ENCODE measurements at places on chromosomes 12 and 14.

- peak; percentile 68 for DNase-seq
These were observed 27.1 kb upstream of the PCNX4 start for GRCh38 chr14:60064491-60065072.

DNA sequence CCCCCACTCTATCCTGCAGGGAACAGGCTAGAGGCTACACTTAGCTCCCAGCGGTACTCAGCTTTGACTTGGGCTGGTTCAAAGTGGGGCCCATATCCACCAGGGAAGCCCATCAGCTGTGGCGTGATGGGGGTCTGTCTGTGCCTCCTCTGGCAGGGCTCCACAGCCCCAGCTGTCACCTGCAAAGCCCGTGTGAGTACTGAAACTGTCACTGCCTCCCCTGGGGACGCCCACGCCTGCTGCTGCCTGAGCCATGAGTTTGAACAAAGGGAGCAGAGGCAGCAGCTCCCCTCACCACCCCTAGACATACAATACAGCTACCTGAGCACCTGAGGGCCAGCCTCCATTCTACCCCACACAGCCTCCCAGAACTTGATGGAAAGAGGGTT, 5.0 kb downstream of the REM2 start:
- DNase-seq, result no peak

DNA sequence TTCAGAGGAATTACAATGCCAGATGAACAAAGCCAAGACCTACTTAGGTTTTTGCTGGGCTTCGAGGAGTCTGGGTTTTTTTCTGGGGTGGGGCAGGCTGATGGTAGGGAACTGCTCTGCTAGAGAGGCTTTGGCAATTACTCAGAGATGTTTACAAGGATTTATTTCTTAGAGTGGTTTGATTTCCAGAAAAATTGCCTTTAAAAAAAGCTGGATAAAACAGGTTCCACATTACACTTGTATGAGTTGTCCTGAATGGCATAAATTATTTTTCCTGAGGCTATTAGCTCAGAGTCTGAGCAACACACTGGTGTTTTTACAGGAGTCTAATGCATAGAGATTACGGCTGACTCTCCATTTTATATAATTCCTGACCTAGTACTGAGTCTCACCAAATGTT, 118.5 kb upstream of the FRMD6 start:
- DNase-seq, result no peak

DNA sequence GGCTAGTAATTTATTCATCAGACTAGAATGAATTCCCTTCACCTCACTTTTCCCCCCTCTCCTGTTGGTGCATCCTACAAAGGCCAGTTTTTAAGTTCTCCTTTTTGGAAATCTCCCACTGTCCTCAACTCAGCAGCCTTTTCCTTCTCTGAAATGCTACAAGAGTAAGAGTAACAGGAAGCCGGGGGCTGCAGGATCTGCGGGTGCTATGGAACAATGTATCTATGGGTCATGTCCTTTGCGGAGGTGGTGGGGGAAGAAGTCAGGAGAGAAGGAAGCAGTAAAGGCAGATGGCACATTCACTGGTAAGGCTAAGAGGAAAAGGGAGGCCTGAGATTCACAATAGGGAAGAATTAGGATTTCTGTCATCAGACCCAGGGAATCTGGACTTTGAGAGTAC, 22.2 kb upstream of the TESC start:
- no peak for DNase-seq

DNA sequence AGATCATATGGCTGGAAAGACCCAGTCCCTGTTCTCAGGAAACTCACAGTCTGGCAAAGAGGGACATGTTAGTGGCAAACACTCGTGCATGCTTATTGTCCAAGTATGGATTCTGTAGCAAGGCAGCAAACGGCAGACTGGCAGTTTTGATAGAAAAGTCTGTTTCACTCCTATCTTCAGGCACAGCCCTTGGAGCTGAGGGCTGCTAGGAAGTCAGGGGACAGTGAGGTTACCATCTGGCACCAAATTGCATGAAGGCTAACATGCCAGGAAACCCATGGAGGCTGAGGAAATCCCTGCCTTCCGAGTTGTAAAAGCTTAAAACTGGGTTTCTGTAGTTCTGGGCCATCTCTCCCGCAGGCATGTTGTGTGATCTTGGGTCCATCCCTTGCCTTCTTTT, 32.9 kb downstream of the CALM1 start:
- no peak for DNase-seq

DNA sequence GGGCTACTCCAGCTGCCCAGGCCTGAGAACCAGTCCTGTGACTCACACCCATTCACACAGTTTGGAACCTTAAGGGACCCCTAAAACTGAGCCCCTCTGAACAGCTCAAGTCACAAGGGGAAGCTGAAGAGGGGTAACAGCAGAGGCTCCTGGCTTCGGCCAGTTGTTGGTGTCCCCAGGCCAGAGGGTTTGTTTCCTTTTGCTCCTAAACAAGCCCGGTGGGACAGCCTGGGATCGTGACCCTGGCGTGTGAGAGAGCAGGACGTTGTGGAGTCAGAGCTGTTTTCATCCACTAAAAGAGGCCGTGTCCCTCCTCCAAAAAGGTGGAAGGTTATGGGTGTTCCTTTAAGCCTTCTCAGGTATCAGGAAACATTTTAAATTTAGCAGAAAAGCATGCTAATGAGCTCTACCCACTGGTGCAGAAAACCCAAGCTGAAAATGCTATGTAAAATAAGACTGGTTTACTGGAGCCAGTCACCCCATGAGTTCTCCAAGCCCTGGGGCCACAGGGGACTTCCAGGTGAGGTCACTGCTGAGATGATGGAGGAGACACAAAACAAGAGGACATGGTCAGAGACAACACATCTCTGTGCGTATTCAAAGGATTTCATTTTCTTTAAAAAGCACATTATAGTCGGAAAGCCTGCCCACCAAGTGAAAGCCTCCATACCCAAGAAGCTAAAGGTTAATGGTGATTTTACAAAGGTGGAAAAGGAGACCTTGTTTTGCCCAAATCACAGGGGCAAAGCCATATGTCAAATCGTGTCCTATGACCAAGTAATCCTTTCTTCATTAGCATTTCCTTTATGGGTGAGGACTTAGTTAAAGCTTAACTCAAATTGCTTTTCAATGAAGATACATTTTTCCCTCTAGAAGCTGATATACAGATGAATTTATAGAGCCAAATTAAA, 14.1 kb downstream of the PRKAB1 start:
- no peak for DNase-seq

GRCh38 chr12:31201382-31201781, 124.6 kb downstream of the SINHCAF start:
- DNase-seq, result peak; percentile 15

- no peak for DNase-seq
These were observed 433 bp downstream of the COX16 start for GRCh38 chr14:70359076-70359424.

- no peak for DNase-seq
These were observed 3.4 kb upstream of the TMEM229B start for GRCh38 chr14:67491741-67492507.

DNA sequence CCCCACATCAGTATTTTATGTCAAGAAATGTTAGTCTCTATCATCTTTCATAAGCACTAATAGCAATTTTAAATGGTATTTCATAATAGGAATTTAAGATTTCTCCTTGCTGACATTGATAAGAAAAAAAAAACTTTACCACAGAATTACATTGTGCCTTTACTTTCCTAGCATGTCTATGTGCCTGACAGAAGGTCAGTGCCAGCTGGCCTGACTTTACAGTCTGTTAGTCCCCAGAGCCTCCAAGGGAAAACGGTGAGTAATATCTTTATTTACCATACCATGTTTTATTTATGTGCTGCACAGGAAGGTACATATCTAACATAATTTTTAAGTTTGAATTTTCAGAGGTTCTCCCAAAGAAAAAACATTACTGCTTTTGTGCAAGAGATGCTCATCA, 152.0 kb upstream of the AEBP2 start:
- DNase-seq, result no peak

GRCh38 chr12:132390287-132391076, 61.1 kb upstream of the GALNT9 start:
- no peak for DNase-seq

DNA sequence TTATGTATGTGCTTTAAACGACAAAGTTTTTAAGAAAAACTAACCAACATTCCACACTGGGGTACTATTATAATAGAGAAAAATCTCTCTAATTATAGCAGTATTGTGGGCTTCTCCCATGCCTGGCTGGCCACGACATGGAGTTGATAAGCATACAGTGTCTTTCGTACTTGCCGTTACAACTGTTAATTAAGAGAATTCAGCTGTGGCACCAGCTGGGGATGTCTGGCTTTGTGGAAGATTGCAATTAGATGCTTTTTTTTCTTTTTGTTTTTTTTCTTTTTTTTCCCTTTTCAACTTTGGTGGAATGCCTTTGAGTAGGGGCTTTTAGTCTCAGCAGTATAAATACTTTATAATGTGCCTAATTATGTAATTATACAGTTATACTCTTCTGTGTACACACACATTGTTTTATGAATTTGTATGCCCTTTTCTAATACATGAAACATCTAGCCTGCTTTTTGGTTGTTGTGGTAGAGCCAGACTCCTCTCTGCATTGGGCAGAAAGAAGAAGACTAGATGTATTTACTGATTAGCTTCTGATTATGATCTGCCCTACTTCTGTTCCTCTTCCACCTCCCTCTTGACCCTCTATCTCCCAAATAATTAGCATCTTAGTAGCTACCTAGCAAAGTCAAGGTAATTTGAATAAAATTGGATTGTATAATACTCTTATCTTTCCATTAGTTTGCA, 76.4 kb downstream of the SUSD6 start:
- DNase-seq, result no peak

- peak; percentile 69 for DNase-seq
These were observed 14.5 kb upstream of the CCT2 start for GRCh38 chr12:69570545-69571399.

DNA sequence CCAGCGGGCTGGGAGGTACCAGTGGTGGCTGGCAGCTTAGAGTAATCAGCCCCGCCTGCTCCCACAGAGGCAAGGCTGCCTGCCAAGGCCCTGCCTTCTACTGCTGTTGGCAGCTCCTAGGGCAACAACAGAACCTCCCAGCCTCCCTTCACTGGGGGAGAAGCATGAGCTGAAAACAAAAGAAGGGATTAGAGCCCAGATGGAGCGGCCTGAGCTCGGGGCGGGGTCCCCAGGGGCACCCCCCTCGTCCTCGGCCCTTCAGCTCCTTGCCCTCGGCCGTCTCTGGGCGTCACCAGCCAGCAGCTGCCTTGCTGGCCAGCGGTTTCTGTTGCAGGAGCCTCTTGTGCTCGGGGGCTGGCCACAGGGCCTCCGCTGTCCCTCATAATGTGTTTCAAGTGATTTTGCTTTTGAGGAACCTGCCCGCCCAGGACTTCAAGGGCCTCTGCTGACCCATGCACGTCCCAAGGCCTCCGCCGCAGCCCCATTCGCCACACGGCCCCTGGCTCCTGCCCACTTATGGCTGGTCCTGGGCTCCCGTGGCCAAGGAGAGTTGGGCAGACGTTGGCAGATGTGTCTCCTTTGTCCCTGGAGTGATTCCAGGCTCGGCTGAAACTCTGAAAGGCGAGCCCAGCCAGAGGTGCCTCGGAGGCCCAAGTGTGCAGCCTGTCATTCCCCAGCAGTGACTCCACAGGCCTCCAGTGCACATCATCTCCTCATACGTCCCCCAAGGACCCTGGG, 49.7 kb downstream of the PSMA6 start:
- DNase-seq, result peak; percentile 96

DNA sequence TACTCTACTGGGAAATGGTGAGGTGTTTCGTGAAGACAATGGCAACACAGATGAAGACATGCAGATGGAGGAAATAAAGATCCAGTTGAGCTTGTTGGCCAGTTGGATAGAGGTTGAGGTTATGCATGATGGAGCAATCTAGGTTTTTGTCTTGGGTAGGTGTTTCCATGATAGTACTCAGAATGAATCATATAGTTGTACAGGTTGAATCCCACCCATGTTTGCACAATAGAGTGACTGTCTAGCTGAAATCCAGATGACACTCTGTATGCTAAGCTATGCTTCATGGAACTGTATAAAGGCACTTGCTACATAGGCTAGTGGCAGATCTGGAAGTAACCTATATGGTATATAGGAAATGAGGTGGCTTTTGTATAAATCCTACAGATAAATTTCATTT, 264.9 kb downstream of the NAV3 start:
- no peak for DNase-seq

DNA sequence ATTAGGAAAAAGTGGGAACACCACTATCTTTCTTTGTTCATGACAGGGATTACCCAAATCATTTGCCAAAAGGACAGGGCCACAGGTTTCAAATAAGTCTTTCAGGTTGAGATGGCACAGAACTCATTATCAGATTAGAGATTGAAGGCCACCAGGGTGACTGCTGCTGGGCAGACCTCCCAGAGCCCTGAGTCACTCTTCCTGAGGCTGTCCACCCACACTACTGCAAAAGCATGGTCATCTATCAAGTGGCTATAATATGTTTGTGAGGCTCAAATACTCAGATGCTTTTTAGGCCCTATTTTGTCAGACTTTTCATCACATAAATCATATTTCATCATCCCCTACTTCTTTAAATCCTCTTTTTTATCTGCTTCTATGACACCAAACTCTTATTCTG, 155.3 kb upstream of the CCDC196 start:
- no peak for DNase-seq

- no peak for DNase-seq
These were observed 59.0 kb downstream of the CDC42BPB start for GRCh38 chr14:102998393-102998792.

DNA sequence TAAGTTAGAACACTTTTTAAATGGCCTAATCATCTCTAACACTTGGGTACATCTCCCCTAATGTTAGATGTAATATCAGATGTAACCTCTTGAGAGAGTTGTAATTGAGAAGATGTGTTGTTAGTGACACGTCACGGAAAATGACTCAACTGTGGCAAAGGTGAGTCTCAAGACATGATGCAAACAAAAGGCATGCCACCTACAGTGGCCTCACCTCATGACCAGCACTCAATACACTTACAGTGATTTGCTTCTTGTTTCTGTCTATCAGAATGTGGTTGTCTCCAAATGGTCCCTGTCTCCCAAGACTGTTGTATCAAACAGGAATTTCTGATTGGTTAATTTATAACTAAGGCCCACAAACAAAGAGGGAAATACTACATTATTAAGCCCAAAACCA, 91.2 kb downstream of the SLC25A21 start:
- DNase-seq, result no peak

DNA sequence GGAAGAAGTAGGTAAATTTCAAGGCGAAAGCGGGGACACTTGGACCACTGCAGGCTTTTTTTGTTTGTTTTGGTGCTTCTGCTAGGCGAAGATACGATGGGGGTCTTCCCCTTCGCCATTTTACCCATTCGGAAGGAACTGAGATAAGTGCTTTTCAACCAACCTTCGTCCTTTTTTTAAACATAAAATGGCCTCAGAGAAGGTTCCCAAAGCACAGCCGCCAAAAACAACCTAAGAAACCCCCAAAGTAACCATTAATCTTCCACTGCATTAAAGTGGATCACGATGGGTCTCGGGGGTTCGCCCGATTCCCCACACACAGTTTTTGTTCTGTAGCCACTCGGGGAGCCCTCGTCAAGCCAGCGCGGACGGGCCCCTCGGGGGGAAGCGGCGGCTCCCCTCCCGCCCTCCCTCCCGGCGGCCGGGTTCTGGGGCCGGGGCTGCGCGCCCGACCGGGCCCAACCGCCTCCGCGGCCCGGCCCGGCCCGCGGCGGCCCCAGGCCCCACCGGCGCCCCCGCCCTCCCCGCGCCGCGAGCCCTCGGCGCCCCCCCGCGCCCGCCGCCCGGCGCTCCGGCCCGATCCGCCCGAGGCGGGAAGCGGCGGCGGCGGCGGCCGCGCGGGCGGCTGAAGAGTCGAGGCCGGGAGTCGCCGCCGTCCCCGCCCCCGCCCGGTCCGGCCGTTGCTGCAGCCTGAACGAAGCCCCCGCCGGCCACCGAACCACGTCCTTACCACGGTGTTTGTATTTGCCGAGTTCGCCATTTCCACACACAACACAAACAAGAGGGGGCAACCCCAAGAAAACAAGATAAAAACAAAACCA, 790 bp downstream of the GTF2A1 start:
- peak; percentile 65 for DNase-seq
